Left forelimb (tissue), 1 donor: ENCODE measurements at places on chromosomes 1 and 21.

DNA sequence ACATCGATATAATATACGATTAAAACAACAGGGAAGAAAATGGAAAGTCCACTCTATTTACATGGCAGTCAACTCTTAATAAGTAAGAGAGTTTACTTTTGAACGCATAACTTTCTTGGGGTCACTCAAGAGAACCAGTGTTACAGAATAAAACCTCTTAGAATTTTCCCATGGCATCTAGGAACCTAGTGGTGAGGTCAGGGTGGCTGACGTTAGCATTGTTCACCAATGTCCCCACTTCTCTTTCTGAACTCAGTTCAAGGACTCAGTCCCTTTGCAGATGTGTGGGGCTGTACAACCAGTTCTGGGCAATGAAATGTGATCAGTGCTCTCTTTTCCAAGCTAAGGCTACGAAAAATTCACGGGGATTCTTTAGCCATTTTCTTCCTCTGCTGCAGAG lies 2.6 kb upstream of the RNF2 start:
- DNase-seq, result no peak

GRCh38 chr1:70382682-70383081 lies 28.2 kb upstream of the ANKRD13C start:
- no peak for DNase-seq

DNA sequence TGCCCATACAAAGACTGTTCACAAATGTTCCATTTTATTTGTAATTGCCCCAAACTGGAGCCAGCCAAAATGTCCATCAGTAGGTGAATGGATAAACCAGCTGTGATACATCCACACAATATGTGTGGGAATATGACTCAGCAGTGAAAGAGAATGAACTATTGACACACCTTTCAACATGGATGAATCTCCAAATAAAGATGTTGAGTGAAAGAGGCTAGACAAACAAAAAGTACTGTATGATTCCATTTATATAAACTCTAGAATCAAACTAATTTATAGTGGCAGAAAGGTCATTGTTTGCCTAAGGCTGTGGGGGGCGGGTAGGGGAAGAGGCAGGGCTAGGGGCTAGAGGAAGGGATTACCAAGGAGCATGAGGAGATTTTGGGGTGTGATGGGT lies 4.5 kb downstream of the DHCR24 start:
- no peak for DNase-seq

DNA sequence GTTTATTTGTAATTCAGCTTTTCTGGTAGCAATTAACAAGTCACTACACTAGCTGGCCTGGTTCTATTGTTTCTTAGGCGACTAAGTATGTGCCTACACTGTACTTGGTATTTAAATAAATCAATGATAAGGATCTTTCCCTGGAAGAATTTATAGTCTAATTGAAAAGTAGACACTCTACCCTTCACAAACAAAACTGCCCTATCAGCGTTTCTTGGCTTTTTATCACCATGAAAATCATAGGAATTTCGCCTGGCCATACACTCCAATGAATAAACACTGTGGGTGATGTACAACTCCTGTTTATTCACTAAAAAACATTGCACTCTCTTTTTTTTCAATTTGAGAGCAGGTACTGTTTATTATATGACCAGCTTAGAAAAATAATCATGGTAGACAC lies 702.9 kb upstream of the ADGRL2 start:
- no peak for DNase-seq

- no peak for DNase-seq
Measured at GRCh38 chr1:179924268-179924667, 30.3 kb upstream of the CEP350 start.

- DNase-seq, result no peak
Measured at GRCh38 chr1:226645279-226645976, 93.7 kb downstream of the ITPKB start.

GRCh38 chr1:220528679-220529501 lies 954 bp downstream of the MARK1 start:
- DNase-seq, result peak; percentile 70

- DNase-seq, result no peak
Measured at GRCh38 chr1:83024251-83024767, 974.6 kb downstream of the TTLL7 start.

- DNase-seq, result no peak
Measured at GRCh38 chr1:207691841-207692240, 46.9 kb downstream of the CR1L start.

- DNase-seq, result no peak
Measured at GRCh38 chr1:21397813-21398188, 42.1 kb upstream of the NBPF3 start.

DNA sequence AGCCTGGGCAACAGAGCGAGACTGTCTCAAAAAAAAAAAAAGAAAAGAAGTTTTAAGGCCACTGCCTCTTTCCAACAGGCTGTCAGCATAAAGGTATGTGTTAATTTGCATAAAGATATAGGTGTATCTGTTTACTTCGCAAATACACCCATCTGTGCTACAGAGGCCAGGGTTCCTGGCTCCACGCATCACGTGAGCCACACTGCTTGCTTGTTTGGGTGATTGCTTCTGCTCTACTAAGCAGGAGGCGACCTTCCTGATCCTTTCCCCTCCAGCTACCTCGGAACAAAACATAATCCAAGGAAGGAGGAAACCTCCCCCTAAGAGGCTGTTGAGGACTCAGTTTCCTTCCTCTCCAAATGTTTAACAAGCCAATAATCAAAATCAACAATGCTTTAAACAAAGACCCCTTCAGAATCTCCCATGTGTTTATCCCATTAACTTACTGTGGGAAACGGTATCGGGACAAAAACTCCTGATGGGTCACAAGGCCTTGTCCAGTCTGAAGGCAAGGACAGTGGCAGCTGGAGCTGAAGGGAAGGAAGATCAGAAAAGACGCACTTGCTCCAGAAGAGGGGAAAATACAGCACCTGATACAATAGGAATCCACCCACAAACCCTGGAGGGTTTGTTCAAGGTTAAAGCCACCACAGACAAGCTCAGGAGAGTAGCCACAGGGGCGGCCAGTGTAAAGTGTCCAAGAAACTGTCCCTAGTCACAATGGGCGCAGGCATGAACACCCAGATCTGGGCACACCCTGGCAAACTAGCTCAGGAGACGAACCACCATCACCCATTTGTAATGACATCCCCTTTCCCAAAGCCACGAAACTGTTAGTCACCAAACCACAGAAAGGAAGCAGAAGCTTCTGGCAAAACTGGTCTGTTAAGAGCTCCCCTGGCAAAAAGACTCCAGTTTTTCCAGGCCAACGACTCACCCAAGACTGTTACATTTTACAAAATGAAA lies 17.2 kb downstream of the CTNNBIP1 start:
- no peak for DNase-seq

DNA sequence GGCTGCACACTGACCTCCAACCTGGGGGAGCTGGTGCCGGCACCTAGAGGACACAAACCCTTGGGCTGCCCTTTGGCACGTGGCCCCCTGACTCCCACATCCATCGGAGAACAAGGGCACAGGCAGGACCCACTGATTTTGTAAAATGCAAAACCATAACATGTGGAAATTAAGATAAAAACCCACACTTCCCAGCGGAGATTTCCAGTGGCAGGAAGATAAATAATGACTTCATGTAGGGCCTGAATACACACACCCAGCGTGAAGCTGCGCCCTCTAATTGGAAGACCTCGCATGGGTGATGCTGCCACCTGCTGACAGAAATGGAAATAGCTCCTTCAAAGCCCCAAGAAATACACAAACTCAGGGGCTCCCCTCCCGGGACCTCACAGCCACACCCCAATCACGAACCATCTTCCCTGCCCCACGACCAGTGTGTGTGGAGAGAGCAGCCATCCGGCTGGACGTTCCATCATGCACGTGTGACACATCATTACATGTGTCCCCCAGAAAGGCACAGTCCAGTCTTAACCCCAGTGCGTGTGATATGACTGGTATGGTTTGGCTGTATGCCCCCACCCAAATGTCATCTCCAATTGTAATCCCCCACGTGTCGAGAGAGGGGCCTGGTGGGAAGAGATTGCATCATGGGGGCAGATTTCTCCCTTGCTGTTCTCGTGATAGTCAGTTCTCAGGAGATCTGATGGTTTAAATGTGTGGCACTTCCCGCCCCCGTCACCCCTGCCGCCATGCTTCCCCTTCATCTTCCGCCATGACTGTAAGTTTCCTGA lies 5.7 kb upstream of the TPRG1L start:
- DNase-seq, result no peak

GRCh38 chr1:164609089-164609488 lies 50.1 kb downstream of the PBX1 start:
- no peak for DNase-seq

GRCh38 chr1:29166291-29166878 lies 15.3 kb downstream of the SRSF4 start:
- no peak for DNase-seq

DNA sequence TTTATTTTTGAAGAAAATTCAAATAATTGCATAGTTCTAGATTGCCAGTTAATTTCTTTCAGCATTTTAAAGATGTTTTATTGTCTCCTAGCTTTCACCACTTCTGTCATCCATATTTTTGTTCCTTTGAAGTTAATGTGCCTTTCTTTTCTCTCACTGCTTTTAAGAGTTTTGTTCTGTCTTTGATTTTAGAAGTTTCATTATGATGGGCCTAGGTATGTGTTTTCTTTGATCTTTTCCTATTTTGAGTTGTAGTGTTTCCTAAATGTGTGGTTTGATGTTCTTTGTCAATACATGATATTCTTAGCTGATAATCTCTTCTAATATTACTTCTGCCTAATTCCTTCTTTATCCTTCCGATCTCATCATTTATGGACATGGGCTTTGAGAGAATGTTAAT lies 378.7 kb downstream of the DISC1 start:
- no peak for DNase-seq

GRCh38 chr1:59803458-59804038 lies 11.2 kb upstream of the HOOK1 start:
- DNase-seq, result no peak

- DNase-seq, result no peak
Measured at GRCh38 chr1:211348547-211348946, 21.9 kb downstream of the TRAF5 start.

DNA sequence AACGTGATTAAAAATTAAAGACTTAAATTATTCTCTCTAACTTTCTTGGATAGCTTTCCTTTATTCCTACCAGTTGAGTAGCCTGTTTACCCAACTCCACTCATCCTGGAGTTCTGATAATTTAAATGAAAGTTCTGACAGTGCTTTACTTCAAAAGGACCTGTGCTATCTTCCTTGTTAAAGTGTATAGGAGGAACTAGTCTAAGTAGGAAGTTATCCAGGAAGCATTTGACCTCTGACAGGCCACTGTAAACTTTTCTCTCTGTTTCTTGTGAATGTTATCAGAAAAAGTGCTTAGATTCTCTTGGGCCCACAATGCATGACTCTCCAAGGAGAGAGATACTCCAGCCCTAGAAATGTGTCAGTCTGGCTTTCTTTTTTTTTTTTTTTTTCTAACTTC lies 9.2 kb downstream of the UAP1 start:
- no peak for DNase-seq

GRCh38 chr1:201015551-201016091 lies 7.9 kb downstream of the KIF21B start:
- DNase-seq, result no peak

GRCh38 chr21:41560661-41561158 lies 52.8 kb upstream of the TMPRSS2 start:
- no peak for DNase-seq

- no peak for DNase-seq
Measured at GRCh38 chr1:205668951-205669340, 11.4 kb downstream of the SLC45A3 start.

DNA sequence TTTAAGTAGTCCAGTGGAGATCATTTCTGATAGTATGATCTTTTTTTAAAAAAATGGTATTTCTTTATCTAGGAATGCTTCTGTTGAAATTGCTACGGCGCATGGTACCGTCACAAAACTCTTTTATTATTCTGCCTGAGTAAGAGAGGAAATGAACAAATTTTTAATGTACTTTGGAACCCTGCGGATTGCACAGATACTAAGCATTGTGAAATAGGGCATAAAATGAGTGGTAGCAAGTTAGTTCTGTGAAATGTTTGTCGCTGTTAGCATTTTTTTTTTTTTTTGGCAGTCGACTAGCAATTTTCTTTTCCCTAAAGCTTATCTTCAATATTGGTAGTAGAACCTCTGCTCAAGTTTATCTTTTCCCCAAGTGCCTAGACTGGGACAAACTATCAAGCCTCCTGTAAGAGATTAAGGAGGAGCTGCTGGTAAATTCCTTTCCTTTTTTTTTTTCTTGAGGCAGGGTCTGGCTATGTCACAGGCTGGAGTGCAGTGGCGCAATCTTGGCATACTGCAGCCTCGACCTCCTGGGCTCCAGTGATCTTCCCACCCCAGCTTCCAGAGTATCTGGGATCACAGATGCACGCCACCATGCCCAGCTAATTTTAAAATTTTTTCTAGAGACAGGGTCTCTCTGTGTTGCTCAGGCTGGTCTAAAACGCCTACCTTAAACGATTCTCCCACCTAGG lies 2.2 kb downstream of the ITSN1 start:
- DNase-seq, result no peak
